ENCODE measurements at places on chromosomes 6 and 20.

DNA sequence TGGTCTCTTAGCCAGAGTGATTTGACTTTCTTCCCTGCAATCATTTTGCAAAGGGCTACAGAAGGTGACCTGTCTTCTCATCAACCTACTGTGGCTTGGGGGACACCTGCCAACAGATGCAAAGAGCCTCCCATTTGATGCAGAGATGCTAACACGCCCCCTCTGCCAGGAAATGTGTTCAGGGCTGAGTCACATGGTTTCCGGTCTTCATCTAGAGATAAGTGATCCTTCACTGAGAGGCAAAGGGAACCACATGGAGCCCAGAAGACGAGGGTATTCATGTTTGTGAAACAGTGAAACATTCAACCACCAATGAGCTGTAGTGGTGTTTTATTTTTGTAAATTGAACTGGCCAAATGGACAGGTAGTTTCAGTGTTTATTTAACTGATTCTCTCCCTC lies 109.0 kb upstream of the RIN2 start:
- DNase-seq: no peak

- no peak for DNase-seq
These were observed 71.3 kb downstream of the DZANK1 start for GRCh38 chr20:18395544-18395943.

- no peak for DNase-seq
These were observed 149.9 kb upstream of the PTPN1 start for GRCh38 chr20:50360218-50360672.

DNA sequence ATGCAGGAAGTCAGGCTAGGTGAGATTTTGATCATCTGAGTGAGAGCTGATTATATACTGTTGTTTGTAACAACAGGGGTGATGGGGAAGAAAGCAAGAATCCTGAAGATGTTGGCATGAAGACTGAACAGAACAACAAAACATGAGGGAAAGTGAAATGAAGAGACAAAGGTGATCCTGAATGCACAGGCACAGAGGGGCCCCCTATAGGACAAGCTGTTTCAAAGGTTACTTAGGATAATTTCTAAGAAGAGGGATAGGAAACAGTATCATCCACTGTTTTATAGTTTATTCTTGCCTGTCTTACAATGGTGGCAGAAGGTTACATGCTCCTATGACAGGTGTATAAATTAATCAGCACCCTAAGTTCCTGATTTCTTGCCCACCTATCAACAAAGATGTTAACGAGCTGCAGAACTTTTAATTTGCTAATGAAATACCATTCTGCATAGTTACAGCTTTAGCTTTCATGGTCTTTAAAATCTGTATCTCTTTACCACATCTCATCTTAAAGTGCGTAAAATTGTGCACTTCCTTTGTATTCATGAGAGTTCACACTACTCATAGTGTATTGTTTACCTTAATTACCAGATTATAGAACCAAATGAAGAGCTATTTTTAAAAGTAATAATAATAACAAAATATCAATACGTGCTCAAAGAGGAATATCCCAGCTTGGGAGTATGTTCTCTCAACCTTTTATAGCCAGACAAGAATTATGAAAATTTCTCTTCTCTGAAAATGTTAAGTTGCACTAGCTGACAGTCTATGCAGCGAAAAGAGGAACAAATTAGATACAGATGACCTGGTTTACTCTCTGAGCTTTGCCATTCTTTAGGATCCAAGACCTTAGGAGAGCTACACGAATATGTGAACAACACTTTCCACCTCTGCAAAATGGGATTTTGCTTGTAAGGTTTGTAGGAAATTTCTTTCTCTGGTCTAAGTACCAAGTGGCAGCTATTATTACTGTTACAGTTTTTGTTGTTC lies 192.5 kb downstream of the EDN1 start:
- DNase-seq: no peak

DNA sequence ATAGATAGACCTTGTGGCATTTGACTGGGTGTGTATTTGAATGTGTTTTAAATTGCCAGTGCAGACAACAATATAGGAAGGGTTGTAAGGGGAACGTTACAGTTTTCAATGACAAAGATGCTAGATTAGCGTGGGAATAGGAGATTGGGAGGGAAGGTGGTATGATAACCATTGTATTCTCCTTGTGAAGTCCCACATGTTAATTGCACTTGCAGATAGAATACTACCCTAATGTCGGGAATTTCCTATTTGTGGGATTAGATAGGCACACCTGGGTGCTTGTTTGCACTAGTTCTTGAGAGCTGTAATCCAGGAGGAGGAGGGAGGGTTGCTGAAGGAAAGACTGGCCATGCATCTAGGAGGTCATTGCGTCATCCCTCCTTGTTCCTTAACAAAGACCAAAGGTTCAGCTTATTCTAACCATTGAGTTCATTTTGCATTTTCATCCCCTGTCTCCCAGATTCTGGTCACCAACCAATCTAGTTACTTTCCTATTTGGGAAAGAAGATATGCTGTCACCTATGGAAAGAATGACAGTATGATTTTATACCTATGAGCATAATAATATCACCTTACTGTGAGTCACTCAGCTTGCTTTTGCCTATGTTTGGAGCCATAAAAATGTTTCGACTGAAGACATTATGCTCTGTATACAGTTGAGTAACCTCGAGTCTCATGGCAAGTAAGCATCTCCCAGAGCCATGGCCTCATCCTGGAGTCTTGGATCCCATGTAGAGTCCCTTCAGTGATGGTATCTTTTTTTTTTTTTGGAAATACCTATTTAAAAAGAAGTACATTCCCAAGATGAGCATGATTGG lies 201.5 kb downstream of the DTNBP1 start:
- DNase-seq: no peak

DNA sequence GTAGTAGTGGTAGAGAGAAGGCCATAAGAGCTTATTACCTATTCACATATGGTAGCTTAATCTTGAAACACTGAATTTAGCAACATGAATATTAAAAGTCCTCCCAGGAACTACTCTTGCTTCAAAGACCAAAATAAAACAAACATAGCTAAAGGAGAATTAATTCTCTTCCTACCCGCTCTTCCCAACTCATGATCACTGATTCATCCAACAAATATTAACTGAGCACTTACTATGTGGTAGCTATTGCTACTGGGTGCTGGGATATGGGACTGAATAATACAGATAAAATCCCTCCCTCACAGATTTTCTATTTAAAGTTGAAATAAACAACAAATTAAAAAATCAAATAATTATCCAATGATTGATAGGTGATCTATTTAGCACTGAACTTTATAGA lies 287.1 kb downstream of the BTBD9 start:
- DNase-seq: no peak

- no peak for DNase-seq
These were observed 261.0 kb downstream of the ARHGAP18 start for GRCh38 chr6:129448965-129449364.

- no peak for DNase-seq
These were observed 891 bp downstream of the RIPPLY2 start for GRCh38 chr6:83854001-83854501.

- no peak for DNase-seq
These were observed 420.1 kb downstream of the CDKAL1 start for GRCh38 chr6:20954315-20954714.

- no peak for DNase-seq
These were observed 12.4 kb upstream of the MYL9 start for GRCh38 chr20:36528875-36529417.

- no peak for DNase-seq
These were observed 91.5 kb upstream of the RREB1 start for GRCh38 chr6:7016226-7016625.

DNA sequence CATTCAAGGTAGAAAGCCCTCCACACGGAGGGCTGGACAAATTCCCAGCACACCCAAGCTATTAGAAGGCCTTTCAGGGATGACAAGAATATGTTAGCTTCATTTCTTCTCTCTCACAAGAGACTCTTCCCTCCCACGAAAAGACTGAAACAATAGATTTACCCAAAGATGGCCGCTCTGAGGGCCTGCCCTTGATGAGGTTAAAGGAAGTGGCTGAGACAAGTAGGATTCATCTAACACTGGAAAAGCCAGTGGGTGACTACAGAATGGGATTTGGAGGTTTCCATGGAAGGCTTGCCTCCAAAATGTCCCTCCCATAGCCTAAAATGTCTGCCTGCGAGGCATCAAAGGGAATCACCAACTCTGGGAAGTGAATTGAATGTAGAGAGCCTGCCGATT lies 277.6 kb downstream of the CLIC5 start:
- no peak for DNase-seq

GRCh38 chr6:116022841-116023445 lies 37.7 kb downstream of the FRK start:
- no peak for DNase-seq

DNA sequence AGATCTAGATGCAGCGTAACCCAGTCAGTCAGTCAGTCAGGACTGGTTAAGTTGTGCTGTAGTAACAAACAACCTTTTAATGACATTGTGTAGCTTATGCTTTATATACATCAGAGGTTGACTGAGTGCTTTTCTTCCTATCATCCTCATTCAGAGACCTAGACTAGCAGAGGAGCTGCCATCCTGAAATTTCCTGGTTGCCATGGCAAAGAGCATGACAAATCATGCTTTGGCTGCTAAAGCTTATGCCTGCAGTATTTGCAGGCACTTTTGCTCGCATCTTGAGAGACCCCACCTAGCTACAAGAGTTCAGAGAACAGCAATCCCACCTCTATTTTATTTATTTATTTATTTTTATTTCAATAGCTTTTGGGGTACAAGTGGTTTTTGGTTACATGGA lies 244.0 kb downstream of the BTBD3 start:
- no peak for DNase-seq

DNA sequence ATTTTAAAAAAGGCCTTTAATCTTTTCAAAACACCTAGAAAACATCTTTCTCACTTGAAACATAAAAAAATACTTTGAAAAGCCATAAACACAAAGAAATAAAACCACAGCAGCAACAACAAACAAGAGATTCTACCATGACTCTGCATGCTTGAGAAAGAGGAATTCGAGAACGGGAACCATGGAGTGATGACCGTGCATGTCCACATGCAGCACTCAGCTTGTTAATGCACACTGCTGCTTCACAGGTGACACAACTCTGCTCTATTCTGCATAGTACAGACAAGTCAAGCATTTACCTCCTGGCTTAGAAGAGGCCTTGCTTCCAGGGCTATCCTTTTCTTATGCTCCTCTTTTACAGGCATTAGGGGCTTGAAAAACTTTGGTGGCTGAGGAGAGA lies 64.9 kb upstream of the NUP153 start:
- DNase-seq: no peak

- DNase-seq: no peak
These were observed 571 bp upstream of the EEF1A2 start for GRCh38 chr20:63499338-63499969.

GRCh38 chr20:4740774-4741431 lies 19.2 kb downstream of the PRND start:
- DNase-seq: peak; percentile 72

- no peak for DNase-seq
These were observed 1.3 kb downstream of the HIVEP2 start for GRCh38 chr6:142943711-142944123.

GRCh38 chr6:39381550-39382140 lies 59.1 kb upstream of the KCNK16 start:
- no peak for DNase-seq

DNA sequence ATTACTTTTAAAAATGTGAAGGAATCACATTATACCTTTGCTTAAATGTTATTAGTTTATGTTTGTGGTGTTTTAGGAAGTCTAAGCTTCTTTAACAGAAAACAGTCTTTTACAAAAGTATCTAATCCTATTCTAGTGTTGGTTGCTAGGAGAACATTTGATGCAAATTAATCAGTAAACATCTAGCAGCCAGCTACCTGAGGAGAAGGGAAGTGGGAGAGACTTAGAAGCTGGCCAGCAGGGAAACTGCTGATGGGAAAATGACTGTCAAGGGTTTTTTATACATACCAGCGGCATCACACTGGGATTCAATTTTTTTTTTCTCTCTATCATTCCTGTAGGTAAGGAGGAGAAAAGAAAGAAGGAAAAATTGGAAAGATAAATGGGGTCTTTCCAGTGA lies 686.0 kb upstream of the MMS22L start:
- no peak for DNase-seq

- no peak for DNase-seq
These were observed 6.1 kb downstream of the RAMACL start for GRCh38 chr6:166580076-166581050.

GRCh38 chr6:124987291-124987690 lies 25.1 kb downstream of the RNF217 start:
- DNase-seq: no peak

DNA sequence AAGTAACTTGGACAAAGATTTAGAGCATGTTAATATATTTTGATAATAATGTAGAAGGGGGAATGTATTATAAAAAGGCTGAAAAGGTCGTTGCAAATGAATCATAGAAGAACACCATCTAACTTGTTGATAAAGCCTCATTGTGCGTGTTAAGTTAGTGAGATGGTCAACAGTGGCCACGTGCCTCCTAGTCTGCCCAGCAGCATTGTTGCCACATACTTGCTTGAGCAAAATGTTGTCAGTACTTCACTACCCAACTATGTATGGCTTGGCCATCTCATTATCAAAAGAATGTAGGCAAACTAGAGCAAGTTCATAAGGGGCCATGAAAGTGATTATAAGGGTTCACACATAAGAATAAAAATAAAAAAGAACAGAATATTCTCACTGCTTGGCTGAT lies 84.6 kb downstream of the PHACTR1 start:
- DNase-seq: no peak

DNA sequence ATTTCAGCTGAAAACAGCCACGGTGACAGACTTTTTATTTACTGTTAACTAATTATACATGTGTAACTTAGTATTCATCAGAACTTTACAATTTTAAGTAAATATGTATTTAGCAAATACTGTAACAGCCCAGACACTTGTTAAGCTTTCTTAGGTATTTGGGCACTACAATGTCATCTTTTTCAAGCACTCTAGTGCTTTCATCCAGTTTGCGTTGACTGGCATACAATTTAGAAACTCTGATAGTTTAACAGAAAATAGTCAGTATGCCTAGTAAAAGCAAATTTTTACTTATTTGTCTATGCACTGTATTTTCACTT lies 10.6 kb downstream of the RBM39 start:
- DNase-seq: no peak

DNA sequence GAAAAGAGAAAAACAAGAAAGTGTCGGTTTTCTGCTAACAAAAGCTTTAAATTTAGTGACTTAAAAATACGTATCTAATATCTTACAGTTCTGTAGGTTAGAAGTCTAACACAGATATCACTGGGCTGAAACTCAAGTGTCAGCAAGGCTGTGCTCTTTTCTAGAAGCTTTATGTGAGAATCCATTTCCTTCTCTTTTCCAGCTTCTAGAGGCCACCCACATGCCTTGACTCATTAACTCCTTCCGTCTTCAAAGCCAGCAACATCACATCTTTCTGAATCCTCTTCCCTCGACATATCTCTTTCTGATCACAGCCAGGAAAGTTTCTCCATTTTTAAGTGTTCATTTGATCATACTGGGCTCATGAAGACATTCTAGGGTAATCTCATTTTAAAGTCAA lies 262.0 kb downstream of the MAFB start:
- no peak for DNase-seq
